ENCODE measurements at places on chromosomes 6 and 20.

- DNase-seq: no peak
These were observed 277.2 kb upstream of the PREP start for GRCh38 chr6:105680131-105680530.

DNA sequence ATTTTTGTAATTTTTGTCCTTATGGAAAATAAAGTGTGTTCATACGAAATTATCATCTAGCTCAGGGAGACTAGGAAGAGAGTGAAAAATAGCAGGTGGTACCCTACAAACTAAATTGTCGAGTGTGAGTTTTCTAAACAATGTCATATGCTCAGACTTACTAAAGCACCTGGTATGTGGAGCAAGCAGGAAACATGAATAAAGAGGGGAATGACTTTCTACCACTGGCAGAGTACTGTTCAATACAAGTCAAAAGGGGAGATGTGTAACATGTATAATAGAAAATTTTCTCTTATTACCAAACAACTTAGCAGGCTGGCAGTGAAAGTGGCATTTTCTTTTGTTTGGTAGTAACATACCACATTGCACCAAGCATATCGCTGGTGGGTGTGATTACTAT is 36.1 kb downstream of the CTNNBL1 start:
- DNase-seq: peak; percentile 19

DNA sequence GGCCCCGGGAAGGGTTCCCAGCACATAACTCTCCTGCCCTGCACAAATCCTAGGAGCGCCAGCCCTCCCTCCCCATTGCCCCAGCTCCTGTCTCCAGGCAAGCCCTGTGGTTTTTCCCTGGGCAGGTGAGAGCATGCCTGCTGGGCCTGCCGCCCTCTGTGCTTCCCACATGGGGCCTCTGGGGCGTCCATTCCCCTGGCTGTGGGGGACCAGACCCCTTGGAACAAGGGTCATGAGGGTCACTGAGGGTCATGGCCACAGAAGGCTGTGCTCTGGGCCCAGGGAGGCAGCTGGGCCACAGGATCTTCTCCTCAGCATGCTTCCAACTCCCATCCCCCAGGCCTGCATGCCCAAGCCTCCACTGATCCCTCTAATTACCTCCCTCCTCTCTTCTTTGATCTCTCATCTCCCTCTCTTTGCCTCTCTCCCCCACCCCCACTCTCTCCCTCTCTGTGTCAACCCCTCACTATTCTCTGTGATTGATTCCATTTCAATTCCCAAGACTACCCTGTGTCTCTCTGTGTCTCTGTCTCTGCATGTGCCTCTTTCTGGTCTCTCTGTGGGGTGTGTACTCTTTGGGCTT is 6.1 kb downstream of the MDFI start:
- DNase-seq: peak; percentile 94

DNA sequence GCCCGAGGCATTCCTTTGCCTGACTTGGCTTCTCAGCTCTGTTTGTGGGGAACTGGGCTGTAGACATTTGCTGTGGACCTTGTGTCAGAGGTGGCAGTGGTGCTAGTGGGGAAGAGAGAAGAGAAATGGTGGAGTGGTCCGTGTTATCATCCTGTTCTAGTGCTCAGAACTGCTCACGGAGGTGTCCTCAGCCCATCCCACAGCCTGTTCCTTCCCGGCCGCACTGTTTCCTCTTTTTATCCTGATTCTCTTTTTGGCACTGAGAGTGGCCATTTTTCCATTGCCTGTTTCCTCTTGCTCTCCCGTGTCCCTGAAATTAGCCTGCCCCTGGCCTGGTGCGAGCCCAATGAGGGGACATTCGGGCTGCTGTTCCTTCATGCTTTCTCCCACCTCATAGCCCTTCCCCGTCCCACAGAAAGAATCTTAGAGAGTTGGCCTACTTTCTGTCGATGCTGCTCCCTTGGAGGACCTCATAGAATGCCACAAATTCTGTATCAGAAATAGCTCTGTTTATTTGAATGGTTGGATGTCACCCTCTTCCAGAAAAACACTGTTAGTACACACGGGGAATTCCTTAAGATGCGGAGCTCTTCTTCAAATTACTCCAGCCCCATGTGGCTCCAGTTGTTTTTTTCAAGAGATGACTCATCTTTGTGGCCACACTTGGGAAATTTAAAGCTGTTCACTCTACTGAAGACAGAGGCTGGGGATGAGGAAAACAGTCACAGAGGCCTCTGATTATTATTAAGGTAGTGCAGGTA is 26.1 kb downstream of the FARS2 start:
- no peak for DNase-seq

DNA sequence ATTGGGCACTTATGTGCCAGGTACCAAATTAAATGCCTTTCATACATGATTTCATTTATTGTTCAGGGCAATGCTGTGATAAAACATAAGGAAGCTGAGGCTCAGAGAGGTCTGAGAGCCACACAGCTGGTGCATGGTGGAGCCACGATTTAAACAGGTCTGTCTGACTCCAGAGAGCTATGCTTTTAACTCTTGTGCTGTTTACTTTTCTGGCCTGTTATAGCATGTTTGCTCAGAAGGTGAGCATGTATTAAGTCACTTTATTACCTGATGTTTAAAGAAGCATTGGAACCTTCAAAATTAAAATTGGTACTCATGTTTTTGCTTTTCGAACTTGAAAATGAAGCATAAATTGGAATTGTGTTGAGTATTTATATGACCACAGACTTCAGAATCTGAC is 26.8 kb downstream of the MCM8 start:
- DNase-seq: no peak

- DNase-seq: no peak
These were observed 1.4 kb downstream of the BHLHE23 start for GRCh38 chr20:63005365-63005861.

- no peak for DNase-seq
These were observed 11.0 kb downstream of the OTOR start for GRCh38 chr20:16759181-16759563.

DNA sequence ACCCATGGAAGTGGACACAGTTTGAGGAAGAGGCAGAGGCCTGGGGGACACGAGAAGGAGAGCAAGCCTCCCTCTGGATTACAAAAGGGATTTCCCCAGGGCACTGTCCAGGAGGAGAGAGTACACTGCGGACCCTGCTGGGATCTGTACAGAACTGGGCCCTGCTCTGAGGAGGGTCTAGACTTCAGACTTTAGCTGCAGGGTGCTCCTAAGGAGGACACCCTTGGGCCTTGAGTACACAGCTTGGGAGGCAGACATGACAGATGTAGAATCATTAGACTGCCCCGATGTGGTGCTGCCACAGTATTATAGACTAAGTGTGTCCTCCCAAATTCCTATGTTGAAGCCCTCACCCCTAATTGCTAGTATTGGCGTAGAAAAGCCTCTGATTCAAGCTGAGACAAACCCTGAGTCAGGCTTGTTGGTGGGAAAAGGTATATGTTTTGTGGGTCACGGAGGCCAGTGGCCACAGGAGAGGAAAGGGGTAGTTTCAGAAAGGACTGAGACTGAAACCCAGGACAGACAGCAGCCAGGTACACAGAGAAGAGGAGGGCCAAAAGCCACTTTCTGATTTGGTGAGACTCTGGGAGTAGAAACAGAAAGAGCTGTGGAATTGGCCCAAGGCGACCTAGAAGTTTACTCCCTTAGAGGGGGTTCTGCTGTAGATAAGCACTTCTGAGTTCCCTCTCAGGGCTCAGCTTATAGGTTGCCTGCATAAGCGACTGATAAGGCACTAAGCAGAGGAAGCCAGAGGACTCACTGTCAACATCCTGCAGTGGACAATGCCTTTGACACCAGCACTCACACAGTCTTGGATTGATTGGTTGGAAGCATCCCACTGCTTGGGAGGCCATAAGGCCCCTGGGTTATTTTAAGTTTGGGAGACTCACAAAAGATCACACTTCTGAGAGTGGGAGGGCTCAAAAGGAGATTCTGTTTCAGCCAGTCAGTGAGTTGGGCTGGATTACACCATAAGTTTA is 16.5 kb upstream of the SH3BGRL2 start:
- no peak for DNase-seq

DNA sequence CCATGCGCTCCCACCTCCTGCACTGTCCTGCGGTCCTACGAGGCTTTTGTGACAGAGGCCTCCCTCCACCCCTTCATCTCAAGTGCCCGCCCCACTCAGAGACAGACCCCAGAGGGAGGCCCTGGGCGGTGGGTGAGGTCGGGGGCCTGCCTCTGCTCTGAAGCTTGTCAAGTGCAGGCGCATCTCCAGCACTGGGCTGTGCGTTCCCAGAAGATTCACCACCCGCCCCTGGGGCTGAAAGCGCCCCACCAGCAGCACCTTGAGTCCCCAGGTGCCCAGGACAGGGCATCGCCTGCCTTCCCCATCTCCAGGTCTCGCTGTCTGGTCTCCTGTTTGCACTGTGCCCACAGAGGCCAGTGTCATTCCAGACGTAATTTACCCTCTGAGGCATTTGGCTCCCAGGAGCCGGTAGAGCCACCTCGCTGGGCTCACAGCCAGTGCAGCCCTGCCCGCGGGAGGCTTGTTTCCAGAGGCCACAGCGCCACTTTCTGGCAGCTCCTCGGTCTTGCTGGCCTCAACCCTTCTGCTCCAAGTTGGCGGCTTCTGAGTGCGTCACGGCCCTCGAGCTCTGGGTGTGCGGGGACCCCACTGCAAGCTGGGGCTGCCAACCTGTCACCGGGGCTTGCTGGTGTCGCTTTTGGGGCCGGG is 191.1 kb downstream of the TAF4 start:
- DNase-seq: peak; percentile 25

DNA sequence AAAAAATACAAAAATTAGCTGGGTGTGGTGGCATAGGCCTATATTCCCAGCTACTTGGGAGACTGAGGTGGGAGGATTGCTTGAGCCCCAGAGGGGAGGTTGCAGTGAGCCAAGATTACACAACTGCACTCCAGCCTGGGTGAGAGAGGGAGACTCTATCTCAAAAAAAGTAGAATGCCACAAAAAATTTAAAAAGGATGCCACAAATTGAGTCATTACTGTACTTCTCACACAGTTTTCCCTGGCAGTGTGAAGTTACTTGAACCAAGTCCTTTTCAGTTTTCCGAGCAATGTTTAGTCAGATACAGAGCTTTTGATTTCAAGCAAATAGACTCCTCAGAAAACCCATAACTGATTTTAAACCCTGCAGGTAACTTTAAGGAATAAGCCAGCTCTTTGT is 53.3 kb downstream of the TNFRSF21 start:
- DNase-seq: no peak

GRCh38 chr20:10758446-10758845 is 84.6 kb upstream of the JAG1 start:
- DNase-seq: no peak

GRCh38 chr6:165835410-165835851 is 172.4 kb upstream of the PDE10A start:
- no peak for DNase-seq

- DNase-seq: no peak
These were observed 756.0 kb upstream of the NRSN1 start for GRCh38 chr6:23370051-23370450.

DNA sequence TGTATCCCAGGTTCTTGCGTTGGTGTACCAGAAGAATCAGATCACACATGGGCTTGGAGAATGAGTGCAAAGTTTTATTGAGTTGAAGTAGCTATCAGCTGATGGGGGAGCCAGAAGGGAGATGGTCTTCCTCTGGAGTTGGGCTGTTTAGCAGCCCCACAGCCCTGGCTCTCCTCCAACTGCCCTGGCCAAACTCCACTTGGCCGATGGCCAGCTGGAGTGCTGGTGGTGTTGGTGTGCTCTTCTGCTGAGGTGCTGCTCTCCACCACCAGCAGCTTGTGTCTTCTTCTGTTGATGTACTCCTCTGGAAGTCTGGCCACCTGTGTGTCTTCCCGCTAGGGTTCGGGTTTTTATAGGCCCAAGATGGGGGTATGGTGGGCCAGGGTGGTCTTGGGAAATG is 172.8 kb downstream of the TINAG start:
- DNase-seq: peak; percentile 17

- DNase-seq: peak; percentile 89
These were observed 782 bp downstream of the MAP3K5 start for GRCh38 chr6:136791296-136792094.

- peak; percentile 45 for DNase-seq
These were observed 28.1 kb upstream of the MTCL3 start for GRCh38 chr6:127547215-127547614.

- DNase-seq: no peak
These were observed 135.5 kb downstream of the ZDHHC14 start for GRCh38 chr6:157516319-157517026.

DNA sequence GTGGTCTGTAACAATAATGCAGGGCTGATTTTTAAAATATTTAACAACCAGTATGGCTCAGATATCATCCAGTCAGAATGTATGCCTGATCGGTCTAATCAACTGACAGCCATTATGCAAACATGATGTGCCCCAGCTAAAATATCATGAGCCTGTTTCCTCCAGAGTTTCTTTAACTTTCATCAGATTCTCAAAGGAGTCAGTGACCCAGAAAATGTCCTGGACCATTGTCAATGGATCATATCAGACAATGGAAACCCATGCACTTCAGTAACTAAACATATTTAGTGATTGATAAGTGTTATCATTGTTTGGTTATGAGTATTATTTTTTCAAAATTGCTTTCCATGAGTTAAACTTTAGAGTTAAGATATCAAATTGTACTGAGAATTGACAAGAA is 173.5 kb downstream of the LMBRD1 start:
- peak; percentile 49 for DNase-seq

DNA sequence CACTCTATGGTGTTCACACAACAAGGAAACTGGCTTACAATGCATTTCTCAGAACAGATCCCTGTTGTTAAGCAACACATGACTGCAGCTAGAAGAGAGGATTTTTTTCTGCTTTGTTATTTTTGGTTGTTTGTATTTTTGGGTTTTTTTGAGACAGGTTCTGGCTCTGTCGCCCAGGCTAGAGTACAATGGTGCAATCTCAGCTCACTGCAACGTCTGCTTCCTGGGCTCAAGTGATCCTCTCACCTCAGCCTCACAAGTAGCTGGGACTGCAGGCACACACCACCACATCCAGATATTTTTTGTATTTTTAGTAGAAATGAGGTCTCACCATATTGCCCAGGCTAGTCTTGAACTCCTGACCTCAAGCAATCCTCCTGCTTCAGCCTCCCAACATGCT is 12.7 kb downstream of the CD24 start:
- no peak for DNase-seq

DNA sequence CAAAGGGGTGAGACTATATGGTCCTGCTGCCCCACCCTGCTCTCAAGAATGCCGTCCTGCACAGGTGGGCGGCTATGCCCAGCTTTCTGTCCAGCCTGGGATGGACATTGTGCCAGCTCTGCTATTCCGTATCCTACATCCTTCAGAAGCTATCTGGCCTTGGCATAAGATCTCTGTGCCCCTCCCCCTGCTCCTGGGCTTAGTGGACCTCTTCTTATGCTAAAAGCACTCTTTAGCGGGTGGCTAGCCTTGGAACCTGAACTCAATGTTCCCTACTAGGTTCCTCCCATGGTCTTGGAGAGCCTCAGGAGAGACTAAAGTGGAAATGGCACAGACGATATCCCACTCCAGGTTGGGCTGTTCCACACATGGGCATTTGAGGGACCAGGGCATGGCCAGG is 22.5 kb downstream of the SCUBE3 start:
- DNase-seq: no peak

DNA sequence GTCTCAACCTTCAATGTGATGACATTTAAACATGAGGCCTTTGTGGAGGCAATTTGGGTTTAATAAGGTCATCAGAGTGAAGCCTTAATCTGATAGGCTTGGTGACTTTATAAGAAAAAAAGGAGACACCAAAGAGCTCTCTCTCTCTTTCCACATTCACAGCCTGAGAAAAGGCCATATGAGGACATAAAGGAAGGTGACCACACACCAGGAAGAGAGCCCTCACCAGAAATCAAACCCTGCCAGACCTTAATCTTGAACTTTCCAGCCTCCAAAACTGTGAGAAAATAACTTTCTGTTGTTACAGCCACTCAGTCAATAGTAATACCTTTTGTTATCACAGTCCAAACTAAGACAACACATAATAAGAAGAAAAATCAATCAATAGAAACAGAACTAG is 47.7 kb downstream of the COL12A1 start:
- no peak for DNase-seq
